ENCODE measurements at places on chromosomes 4 and X.

- no peak for DNase-seq
Observed at GRCh38 chrX:72624194-72624593, 51.6 kb upstream of the HDAC8 start.

DNA sequence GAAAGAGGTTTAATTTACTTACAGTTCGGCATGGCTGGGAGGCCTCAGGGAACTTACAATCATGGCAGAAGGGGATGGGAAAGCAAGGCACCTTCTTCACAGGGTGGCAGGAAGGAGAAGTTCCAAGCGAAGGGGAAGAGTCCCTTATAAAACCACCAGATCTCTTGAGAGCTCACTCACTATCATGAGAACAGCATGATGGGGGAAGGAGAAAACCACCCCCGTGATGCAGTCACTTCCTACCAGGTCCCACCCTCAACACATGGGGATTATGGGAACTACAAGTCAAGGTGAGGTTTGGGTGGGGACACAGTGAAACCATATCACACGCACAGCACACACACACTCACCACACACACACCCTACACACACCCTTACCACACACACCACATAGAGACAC is 104.3 kb downstream of the DCTD start:
- DNase-seq: no peak

DNA sequence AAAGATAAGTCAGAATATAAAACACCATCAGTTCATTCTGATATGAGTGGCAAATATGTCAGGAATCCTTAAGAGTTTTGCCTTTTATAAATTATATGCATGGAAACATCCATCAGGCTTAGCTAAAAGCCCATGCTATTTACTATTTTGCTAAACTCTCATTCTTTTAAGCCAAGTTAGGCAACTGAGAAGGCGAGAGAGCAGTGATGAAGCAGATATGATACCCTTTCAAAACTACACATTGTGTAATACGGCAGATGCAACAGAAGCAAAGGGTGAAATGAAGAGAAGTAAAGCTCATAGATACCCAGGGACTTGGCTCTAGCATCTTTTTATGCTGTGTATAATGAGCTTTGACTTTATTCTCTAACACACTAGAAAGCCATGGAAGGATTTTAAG is 95.8 kb downstream of the SLIT2 start:
- DNase-seq: no peak

DNA sequence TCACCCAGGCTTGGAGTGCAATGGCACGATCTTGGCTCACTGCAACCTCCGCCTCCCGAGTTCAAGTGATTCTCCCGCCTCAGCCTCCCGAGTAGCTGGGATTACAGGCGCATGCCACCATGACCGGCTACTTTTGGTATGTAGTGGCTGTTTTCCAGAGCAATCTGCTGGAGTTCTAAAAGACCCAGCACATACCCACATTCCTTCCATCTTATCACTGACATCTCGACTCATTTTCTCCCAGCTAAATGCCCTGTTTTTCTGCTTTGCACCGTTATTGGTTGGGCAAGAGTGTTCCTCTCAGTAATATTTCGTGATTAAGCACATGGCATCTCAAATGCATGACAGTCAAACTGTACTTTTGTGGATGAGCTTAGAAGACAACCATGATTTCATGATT is 53.7 kb downstream of the PRKX start:
- DNase-seq: no peak

DNA sequence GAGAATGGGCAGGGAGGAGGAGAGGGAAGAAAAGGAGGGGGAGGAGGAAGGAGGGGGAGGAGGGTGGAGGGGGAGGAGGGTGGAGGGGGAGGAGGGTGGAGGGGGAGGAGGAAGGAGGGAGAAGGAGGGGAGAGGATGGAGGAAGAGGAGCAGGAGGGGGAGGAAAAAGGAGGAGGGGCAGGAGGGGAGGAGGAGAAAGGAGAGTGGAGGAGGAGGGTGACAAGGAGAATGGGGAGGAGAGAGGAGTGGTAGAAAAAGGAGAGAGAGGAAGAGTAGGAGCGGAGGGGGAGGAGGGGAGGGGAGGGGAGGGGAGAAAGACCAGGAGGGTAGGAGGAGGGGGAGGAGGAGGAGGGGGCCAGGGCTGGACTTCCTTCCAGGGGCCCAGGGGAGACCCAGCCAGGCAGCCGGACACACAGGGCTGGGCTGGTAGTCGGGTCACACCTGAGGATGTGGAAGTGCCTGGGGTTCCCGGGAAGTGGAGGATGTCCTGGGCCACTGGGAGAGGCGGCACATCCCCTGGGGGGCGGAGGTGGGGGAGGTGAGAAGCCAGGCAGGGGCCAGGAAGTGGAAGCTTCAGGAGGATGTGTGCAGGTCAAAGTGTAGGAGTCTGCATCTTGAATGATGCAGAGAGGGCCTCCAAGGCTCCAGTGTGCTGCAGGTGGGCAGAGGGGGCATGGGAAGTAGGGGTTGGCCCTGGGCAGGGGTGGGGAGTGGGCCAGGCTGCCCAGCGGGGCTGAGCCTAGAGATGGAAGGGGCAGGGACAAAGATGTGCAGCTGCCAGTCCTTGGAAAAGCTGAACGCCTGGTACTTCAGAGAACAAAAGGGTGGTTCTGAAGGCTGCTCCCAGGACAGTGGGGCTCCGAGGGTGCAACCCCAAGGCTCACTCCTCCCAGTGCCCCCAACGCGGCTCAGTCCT is 18.8 kb downstream of the IL3RA start:
- no peak for DNase-seq

- no peak for DNase-seq
Observed at GRCh38 chr4:183635741-183636140, 23.2 kb downstream of the RWDD4 start.

GRCh38 chrX:151402719-151403390 is 5.8 kb downstream of the VMA21 start:
- DNase-seq: no peak

GRCh38 chr4:135739354-135739753 is 1537.8 kb upstream of the PABPC4L start:
- no peak for DNase-seq

GRCh38 chr4:24805067-24805466 is 9.7 kb downstream of the SOD3 start:
- no peak for DNase-seq

- DNase-seq: no peak
Observed at GRCh38 chr4:53168228-53168627, 197.6 kb downstream of the SCFD2 start.

DNA sequence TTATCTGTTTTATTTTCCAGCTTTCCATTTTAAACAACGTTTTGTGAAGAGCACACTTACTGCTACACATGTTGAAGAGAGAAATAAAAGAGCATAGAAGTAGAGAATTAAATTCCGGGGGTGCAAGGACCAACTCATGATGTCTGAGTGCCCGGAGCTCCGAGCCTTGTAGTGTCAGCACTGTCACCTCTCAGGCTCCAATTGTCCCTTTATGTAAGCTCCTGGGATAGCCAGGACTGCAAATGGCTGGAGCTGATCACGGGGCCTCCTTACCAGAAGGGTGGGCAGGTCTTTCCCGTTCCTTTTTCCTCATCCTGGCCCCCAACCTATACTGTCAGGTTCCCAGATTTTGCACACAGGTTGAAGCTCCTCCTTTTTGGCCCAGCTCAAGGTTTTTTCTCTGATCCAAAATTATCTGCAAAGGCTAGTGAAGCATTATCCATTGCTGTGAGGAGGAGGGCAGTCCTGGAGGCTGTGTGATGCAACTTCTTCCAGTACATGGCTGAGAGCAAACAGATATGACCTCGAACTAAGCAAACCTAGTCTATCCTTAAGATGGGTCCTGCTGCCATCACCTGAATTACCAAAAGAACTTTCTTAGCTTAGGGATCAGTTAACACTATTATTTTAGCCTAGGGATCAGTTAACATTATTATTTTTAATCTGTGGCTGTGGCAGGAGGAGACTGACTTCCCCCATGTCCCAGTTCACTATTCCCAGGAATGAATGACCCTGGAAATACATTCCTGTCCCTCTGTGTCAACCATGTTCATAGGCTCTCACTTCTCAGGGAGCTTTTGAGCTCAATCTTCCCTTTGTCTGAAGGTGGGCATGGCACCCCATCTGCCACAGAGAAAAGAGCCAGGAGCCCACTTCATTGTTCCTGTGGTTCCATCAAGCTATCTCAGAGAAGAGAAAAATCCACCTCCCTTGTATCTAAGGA is at the start of gene FGG:
Gene FGG (minus strand): TSS at position 185 of the 943 bp plus-strand sequence. CDS start 47 bp downstream, at position 138.
- DNase-seq: no peak

Measured in stimulated activated CD4-positive, alpha-beta T cell treated with anti-CD3 and anti-CD28 coated beads, Interleukin-15, amount 100 ng/mL, for 24 hours (primary cell).